ENCODE measurements at places on chromosomes 6 and 20.

- no peak for DNase-seq
Measured at GRCh38 chr20:3239867-3240775, 1.1 kb upstream of the SLC4A11 start.

DNA sequence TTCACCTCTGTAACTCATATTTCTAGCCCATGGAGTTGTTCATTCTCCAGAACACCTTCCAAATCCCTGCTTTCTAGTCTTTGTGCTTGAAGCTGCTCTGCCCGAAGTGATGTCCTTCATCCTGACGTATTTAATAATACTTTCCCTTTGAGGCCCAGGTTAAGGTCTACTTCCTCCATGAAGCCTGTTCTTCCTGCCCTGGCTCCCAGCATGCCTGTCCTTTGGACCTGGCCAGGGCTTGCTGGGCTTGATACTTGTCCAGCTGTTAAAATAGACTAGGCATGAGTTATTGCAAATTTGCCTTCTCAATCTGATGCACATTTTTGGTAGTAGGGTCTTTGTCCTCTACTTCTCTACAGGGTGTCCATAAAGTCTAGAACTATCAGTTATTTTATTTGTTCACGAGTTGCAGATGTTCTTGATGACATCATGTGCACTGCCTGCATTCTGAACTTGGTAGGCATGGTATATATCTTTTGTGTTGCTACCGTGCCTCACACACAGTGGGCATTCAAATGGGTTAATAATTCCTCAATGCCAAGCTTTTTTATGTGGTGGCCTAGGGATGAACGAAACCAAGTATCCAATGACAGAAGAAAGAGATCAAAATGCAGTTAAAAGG, 3.1 kb upstream of the MAP7 start:
- DNase-seq: no peak

GRCh38 chr6:138522611-138523010, 23.3 kb upstream of the NHSL1 start:
- no peak for DNase-seq

- no peak for DNase-seq
Measured at GRCh38 chr6:43820486-43820885, 50.5 kb downstream of the VEGFA start.

- DNase-seq: no peak
Measured at GRCh38 chr6:25447570-25447929, 168.4 kb downstream of the CARMIL1 start.

GRCh38 chr6:168240160-168240559, 79.4 kb downstream of the DACT2 start:
- no peak for DNase-seq

Data from NCI-H82 (cell line).